ENCODE measurements at places on chromosomes 11 and 22. TPM values are rescaled to one million over a fixed set of nuclear protein-coding genes. Genes with fewer than 3 reads are reported as not detected.

MS4A2 gene
- total RNA-seq, result not detected

C11orf86 gene
- total RNA-seq, result not detected

CCDC188 gene
- not detected for total RNA-seq

ASRGL1 gene
- 19.7 TPM for total RNA-seq

MAJIN gene
- not detected for total RNA-seq

LDHAL6A gene
- total RNA-seq, result not detected

DNA sequence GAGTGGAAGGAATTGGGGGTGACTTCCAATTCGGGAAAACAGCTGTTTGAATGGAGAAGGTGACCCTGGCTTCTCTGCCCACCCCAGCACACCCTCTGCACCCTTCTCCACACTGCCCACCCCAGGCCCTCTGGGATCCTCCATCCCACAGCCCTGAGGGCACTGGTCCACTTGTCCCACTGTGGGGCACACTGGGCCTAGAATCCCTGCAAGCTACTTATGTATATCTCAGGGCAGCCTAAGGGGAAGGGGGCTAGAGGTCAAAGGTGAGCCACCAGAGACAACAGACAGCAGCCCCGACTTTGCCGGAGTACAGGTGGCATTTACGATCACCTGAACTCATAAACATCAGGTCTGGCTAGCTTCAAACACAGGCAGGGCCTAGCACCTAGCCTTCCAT lies 673 bp upstream of the SCUBE2 start:
- no peak for DNase-seq

DNA sequence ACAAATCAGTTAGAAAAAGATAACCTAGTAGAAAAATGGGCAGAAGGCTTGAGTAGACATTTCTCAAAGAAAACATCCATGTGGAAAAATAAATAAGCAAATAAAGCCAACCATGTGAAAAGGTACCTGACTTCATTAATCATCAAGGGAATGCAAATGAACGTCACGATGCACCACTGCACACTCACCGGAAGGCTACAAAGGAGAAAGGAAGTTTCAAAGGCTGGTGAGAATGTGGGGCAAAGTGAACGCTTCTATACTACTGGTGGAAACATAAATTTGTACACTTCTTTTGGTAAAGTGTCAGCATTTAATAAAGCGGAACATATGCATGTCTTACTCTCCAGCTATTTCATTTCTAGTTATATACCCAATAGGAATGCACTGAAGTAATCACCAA lies 166.8 kb downstream of the CSNK2A3 start:
- DNase-seq, result no peak

- DNase-seq, result no peak
Measured at GRCh38 chr11:16796311-16796710, 57.9 kb downstream of the C11orf58 start.

- DNase-seq, result no peak
Measured at GRCh38 chr11:74751303-74751702, 2.7 kb downstream of the RNF169 start.

DNA sequence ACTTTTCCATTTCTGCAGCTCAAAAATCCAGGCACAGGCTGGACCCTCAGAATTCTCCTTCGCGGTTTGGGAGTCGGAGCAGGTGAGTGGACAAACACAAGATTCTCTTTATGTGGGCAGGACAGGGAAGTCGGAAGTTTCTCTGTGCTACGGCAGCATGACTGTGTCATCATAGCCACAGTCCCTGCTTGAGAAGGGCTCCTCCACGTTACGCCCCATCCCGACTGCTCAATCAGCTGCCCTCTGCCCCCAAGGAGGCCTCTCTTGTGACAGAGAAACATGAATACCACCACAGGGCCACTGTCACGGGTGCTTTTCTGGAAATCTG lies 89.0 kb upstream of the SHISAL1 start:
- no peak for DNase-seq

GRCh38 chr11:134586726-134587125 lies 174.7 kb upstream of the B3GAT1 start:
- DNase-seq, result no peak

GRCh38 chr11:34028425-34028824 lies 23.1 kb upstream of the CAPRIN1 start:
- no peak for DNase-seq

DNA sequence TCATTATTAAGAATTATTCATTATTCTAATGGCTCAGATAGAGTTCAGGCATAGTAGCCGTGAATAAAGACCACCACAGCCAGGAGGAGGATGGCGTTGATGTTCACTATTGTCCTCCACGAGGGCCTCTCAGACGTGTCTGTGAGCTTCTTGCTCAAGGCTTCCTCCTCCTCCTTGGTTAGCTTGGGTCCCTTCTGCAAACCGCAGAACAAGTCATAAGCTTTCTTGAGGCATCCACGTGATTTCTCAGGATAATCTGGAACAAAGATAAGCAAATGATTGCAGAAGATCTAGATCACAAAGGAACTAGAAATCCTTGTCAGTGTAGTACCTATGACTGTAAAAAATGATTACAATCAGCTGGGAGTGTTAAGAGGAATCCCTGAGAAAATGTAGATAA lies 13.6 kb upstream of the RFPL2 start:
- no peak for DNase-seq

DNA sequence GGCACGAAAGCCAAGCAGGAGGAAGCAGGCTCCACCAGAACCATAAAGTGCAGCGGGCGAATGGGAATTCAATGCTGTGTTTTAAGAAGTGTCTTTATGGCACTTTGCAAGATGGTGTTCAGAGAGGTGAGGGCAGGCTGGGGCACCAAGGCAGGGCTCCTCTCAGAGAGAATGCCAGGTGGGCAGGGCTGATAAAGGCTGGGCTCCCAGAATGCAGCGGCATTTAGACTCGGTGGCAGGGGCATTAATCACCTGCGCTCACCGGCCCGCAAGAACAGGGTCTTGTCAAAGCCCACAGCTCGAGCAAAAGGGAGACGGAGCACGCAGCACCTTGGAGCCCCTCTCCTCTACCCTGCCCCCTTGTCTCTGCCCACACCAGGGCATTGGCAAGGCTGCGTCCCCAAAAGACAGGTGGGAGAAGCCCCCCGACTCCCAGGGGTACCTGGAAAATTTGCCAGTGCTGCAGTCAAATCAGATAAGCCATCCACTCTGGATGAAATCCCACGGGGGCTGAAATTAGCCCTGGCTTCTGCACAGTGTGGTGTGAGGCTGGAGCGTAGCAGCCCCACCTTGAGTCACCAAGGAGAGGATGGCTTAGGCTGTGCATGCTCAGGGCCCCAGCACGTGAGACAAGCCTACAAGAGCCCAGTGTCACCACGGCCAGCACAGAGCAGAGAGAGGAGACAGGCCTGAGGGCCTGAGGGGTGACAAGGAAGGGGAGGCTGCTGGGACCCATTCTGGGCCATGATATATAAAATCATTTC lies 8.1 kb downstream of the MACROD1 start:
- no peak for DNase-seq
